ENCODE measurements at places on chromosomes 12 and 14.

- DNase-seq: no peak
Observed at GRCh38 chr14:92259613-92260357, 63.2 kb upstream of the SLC24A4 start.

GRCh38 chr14:100333827-100334226, 10.7 kb downstream of the SLC25A47 start:
- no peak for DNase-seq

DNA sequence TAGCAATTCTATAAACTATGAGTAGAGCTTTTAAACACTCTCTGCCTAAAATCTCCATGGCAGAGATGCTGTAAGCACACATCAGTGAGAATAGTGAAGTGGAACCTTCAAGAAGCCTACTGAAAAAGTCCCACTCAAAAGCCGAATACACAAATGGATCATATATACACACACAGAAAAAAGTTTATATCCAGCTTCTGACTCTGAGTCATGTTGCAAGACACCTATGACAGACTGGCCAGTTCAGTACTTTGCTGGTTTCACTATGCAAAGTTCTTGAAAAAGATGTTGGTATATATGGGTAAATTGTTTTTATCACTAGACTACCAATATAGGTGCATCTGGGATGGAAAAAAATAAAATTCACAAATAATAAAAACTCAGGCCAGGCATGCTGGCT, 126.1 kb downstream of the KCNK10 start:
- no peak for DNase-seq

DNA sequence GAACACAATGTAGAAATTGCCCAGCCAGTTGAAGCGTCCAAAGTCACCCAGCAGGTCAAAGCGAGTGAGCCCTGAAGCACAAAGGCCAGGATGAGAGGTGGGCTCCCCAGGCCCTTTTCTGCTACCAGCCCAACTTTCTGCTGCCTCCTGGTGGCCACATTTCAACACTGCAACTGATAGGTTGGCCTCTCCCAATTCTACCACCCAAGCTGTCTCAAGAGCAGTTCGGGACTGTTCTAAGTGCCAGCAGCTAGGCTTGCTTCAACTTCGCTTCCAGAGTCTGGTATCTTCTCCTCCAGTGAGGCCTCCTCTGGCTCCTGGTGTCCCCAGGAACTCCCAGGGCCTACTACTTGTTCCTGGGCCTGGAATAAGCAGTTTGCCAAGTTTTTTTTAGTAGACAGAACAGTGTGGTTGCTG, 3.4 kb upstream of the DHH start:
- peak; percentile 57 for DNase-seq

GRCh38 chr14:61891810-61892209, 129.6 kb downstream of the SNAPC1 start:
- no peak for DNase-seq

DNA sequence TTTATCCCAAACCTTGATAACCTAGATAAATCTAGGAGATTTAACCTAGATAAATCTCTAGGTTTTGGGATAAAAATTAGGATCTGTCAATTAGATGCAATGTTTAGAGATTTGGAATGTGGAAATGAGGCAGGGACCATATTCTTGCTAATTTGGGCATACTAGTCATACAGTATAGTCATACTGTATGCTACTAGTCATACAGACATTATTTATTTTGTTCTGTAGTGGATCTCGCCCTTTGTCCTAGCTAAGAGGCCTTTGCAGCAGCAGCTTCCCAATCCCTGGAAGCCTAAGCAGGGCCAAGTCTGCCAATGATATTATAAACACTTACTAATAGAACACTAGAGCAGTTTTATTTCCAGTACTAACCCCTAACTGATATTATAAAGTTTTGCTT, 136.4 kb downstream of the CEP128 start:
- no peak for DNase-seq

GRCh38 chr12:124394462-124395128, 99.7 kb downstream of the RFLNA start:
- DNase-seq: no peak

- peak; percentile 39 for DNase-seq
Observed at GRCh38 chr12:64680235-64680634, 69.9 kb downstream of the RASSF3 start.

DNA sequence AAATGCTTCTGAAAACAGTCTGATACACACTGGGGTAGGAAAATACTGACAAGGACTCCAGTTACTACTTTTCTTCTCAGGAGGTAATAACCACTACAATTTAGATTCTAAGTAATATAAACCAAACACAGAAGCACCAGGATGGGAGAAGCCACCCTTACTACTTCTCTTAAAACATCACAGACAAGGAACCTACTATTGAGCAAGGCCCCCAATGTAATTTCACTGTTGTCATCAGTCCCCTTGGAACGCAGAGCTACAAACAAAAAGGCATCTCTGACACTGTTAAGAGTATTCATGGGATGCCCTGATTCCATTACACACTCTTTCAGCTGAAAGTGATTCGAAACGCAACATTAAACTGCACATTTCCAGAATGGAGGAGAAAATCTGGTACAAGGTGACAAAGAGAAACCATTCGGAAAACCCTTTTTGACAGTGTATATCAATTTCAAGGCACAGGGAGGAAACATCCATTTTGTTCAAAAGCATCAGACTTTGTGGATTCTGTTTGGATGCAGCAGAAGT, 185.9 kb downstream of the PPM1H start:
- no peak for DNase-seq

DNA sequence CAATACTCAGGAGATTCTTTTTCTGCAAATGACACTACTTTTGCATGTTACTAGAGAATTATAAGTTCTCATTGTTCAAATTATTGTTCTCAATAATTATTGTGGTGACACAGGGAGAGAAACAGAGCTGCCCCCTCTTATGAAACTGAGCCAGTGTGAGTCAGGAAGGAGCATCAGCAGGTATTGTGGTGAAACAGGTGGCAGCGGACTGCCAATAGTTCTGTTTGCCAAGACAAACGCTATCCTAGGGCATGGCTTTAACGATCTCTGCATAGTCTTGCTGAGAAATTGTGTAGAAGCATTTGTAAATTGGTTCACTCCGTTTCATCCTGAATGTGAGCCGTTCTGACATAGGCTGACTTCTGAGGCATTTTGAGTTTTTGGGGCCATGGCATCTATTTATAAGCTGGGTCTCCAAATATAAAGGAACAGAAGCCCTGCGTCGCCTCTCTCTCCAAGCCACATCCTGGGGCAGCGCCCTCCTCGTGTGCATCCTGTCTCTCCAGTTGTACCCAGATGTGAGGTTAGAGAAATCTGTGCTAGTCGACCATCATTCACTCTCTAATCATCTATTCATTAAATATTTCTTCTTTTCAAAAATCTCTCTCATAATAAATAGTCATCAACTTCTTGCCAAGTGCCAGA, 15.8 kb upstream of the PPP4R4 start:
- no peak for DNase-seq
